ENCODE measurements at places on chromosomes 7 and 10. TPM values are rescaled to one million over a fixed set of nuclear protein-coding genes. Genes with fewer than 3 reads are reported as not detected.

HOXA4 gene
- total RNA-seq, result 13.7 TPM

GRCh38 chr10:10515479-10516204 is 502.0 kb upstream of the CELF2 start:
- no peak for DNase-seq

DNA sequence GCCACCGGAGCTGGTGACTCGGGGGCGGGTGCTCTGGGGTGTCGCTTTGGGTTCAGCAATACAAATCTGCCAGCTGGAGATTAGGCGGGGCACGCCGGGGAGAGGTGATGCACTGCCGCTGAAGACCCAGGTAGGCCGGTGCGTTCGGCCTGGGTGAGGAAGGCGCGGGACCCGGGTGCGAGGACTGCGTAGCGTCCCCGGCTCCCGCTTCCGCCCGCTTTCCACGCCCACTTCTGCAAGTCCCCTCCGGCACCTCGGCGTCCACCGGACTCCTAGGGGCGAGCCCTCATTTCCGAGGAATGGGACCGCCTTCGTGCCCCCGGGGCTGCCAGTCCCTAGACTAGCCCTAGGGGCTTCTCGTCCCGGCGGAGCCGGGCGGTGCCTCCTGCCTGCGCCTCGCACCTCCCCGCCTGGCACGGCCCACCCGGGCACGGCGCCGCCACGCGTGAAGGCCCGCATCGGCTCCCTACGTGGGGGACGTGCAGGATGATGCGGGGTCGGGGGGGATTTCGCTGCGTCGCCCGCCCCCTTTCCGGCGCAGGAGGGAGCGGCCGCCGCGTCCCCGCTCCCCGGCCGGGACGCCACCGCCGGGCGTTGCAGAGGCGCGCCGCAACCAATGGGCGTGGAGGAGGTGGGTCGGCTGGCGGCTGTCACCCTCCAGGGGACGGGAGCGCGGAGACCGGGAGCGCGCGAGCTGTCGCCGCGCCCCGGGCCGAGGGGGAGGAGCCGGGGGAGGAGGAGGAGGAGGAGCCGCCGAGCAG is 40.0 kb downstream of the HK1 start:
- DNase-seq, result peak; percentile 79

CLDN3 gene
- 49.9 TPM for total RNA-seq
